ENCODE measurements at places on chromosomes 2 and 18.

- no peak for DNase-seq
These were observed 1004.9 kb upstream of the ZEB2 start for GRCh38 chr2:145524836-145525235.

DNA sequence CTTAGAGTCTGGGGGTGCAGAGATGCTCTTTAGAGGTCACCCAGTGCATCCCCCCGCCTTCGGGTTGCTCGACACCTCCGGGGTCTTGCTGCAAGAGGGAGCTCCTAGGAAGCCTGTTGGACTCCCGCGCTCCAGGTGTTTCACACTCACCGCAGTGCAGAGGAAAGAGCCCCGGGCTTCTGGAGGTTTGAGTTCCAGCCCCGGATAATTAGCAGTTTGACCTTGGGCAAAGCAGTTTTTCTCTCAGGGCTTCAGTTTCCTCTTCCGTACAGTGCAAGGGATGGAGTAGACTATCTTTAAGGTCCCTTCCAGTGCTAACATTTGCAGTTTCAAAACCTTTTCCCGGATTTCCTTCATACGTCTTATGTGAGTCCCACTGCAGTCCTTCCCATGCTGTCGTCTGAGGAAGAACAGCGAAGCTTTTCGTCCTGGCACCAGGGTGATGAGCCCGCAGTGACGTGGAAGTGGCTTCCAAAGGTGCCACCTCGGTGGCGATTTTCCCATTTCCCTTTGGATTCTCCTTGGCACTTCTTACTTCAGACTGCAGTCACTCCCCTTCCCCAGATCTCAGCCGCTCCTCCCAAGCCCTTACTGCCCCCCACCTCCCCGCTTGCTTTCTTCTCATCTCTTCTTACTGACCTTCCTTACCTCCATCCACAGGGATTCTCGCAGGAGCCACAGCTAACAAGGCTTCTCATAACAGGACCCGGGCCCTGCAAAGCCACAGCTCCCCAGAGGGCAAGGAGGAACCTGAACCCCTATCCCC lies 585 bp downstream of the PNKD start:
- no peak for DNase-seq

- no peak for DNase-seq
These were observed 40.2 kb downstream of the EPAS1 start for GRCh38 chr2:46337208-46337994.

DNA sequence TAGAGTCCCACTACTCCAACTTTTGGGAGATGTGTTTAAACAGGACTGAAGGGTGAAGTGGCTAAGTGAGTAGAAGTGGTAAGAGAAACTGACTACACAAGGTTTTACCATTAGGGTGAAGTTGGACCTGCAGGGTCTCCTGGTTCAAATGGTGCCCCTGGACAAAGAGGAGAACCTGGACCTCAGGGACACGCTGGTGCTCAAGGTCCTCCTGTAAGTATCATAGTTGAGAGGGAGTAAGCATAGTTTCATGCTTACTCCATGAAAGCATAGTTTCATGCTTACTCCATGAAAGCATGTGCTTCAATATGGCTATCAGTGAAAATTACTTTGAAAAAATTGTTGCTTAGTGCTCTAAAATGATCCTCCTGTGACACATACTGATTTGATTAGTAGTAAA lies 19.1 kb downstream of the COL3A1 start:
- DNase-seq, result no peak

DNA sequence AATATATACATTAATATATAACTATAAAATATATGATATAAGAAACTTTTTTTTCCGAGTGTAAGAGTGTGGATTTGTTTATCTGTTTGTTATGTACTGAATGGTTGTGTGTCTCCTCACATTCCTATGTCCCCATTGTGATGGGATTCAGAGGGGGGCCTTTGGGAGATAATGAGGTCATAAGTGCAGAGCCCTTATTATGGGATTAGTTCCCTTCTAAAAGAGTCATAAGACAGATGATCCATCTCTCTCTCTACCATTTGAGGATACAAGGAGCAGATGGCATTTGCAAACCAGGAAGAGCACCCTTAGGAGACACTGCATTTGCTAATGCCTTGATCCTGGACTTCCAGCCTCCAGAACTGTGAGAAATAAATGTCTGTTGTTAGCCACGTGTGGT lies 30.3 kb upstream of the SAP130 start:
- DNase-seq, result no peak

DNA sequence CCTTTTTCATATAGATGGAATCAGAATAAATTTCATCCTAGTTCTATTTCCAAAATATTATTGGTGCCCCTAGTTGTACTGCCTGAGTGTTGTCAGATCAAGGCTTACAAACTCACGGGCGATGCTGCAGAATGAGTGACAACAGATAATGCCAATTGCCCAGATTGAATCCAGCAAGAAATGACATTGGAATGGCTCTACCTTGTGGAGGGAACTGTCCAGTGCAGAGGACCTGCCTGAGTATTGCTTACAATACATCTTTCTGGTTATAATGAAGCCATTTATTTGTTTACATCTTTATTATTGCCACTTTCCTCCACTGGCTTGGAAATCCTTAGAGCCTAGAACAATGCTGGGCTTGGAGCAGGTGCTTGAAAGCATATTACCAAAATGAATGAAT lies 7.8 kb upstream of the IL1R2 start:
- DNase-seq, result no peak
